ENCODE measurements at places on chromosomes 5 and 9.

- DNase-seq, result no peak
Observed at GRCh38 chr9:24398466-24398865, 147.2 kb downstream of the IZUMO3 start.

GRCh38 chr5:36735891-36736290 lies 129.5 kb downstream of the SLC1A3 start:
- no peak for DNase-seq

- no peak for DNase-seq
Observed at GRCh38 chr5:115496936-115497576, 47.5 kb downstream of the FEM1C start.

DNA sequence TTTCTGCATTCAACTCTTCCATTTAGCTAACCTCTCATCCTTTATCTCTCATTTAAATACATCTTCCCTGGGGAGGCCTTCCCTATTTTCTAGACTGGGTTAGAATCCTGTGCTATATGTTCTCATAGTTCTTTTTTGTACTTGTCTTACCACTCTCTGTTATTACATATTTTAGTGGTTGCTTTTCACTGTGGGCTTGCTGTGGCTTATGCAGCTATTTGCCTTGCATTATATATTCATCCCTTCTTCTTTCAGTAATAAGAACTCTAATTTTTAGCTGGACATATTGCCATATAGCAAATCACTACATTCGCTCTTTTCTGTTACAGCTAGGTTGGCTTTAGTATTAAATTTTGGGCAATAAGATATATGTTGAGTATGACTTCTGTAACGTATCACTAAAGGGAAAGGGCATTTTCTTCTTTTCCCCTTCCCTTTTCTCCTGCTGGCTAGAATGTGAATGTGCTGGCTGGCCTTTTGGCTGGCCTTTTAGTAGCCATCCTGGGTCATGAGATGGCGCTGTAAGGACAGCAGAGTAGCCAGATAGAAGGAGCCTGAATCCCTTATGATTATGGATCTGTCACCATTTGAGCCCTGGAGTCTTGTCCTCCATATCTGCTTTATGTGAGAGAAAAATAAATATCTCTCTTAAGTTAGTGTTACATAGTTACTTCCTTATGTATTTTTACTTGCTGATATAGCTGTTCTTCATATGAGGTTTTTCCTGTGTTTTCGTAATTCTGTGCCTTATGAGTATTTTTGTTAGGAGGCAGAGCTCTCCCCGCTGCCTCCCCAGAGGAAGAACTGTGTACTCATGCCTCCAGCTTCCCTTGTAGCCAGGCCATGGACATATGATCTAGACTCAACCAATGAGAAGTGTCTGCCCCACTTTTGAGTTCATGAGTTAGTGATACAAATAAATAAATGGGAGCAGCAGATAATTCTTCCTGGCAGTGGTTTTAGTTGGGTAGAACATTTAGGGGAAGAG lies 65.8 kb downstream of the NDUFAF2 start:
- DNase-seq, result peak; percentile 12

DNA sequence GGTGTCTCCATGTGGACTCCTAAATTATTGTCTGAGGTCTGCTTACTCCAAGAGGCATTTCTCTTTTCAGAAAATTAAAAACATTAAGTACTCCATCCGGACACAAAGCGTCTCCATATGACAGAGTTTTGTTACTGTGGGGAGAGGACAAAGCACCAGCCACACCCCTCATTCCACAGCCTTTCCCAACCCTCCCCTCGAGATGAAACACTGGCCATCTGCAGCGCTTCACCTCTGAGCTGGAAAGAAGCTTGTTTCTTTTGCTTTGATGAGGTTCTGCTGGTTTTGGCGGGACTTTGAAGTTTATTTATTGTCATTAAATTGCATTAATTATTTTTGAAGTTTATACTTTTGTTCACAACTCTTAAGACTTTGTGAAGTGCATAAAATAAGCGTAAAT lies 27.6 kb upstream of the NKD2 start:
- peak; percentile 51 for DNase-seq

DNA sequence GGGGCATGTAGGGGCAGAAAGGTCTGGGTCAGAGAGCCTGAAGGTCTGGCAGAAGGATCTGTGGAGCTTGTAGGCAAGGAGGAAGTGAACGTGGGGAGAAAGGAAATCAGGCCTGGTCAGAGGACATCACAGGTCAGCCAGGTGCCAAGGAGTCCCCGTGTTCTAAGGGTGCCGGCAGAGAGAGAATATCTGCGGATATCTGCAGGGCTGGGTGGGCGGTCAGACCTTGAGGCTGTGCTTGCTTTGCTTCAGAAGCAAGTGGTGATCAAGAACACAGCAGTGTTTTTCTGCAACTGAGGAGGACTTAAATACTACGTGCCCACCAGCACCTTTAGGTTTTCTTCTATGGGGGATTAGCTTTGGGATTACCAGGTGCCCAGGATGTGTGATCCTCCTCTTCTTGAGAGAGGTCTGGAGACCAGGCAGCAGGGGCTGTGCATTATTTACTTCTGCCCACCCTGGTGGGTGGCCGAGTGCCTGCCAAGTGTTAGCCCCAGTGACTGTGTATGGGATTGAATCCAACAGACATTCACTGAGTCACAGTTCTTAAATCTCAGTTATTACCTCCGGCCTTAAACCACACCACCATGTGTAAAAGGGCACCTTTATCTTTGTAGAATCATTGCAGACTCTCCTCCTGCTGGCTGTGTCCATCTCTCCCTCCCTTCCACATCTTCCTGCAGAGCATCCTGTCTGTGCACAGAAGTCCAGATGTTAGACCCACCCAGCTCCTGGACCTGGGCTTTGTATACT lies 12.5 kb upstream of the SHB start:
- DNase-seq, result no peak

Data from H7 (cell line).